ENCODE measurements at places on chromosomes 3 and 15. TPM values are rescaled to one million over a fixed set of nuclear protein-coding genes. Genes with fewer than 3 reads are reported as not detected.

SLC15A2 gene
- 8.3 TPM for total RNA-seq

TEX55 gene
- not detected for total RNA-seq

NTRK3 gene
- total RNA-seq, result 1.0 TPM

ALDH1A3 gene
- 23.0 TPM for total RNA-seq

FAM131A gene
- total RNA-seq, result 73.2 TPM

SLC6A1 gene
- 2.8 TPM for total RNA-seq

SPATA12 gene
- total RNA-seq, result not detected

MCF2L2 gene
- 2.0 TPM for total RNA-seq

CDHR4 gene
- not detected for total RNA-seq

MYO5C gene
- 22.8 TPM for total RNA-seq

IL17RB gene
- 2.5 TPM for total RNA-seq

ACKR2 gene
- not detected for total RNA-seq

OSBPL10 gene
- 2.3 TPM for total RNA-seq

CIAO2A gene
- total RNA-seq, result 155 TPM

SMCO1 gene
- not detected for total RNA-seq

CFAP91 gene
- 3.6 TPM for total RNA-seq

BSN gene
- 1.2 TPM for total RNA-seq

HES1 gene
- total RNA-seq, result 10.3 TPM
